ENCODE measurements at places on chromosomes 1 and 21.

GRCh38 chr1:24897263-24898151, 32.6 kb downstream of the RUNX3 start:
- DNase-seq, result no peak

DNA sequence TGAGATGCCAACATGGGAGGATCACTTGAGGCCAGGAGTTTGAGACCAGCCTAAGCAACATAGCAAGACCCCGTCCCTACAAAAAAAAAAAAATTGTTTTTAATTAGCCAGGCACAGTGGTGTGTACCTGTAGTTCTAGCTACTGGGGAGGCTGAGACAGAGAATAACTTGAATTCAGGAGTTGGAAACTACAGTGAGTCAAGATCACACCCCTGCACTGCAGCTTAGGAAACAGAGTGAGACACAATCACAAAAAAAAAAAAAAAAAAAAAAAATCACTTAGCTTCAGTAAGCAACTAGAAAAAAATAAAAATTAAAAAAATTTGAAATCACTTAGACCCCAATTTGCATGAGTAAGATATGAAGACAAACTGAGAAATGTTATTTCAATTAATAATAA, 53.5 kb downstream of the FMO4 start:
- DNase-seq, result no peak

DNA sequence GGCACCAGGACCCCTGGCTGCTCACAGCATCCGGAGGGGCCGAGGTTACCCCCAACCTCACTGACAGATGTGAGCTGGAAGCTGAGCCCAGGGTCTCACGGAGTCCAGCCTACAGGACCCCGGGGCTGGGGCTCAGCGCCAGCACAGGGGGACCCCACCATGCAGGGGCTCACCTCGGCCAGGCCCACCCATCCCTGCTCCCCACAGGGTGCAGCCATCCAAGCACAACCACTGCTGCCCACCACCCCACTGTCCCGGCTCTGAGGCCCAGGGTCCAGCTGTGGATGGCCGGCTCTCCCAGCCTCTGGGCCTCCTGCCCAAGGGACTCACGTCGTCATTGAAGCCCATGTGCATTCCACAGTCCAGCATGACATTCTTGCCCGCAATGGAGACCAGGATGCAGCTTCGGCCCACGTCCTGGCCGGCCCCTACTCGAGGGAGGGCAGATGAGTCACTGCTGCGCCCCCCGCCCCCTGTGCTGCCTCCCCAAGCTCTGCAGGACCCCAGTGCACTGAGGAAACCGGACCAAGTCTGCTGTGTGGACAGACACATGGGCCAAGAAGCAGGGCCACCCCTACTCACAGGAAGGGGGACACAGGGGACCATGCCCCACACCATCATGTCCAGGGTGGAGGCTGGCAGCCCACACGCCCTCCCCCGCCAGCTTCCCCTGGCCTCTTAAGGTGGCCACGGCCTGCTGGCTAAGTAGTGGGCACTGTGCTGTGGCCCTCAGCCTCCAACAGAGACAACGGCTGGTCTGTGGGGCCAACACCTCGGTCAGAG, 3.6 kb downstream of the INTS11 start:
- DNase-seq, result no peak

DNA sequence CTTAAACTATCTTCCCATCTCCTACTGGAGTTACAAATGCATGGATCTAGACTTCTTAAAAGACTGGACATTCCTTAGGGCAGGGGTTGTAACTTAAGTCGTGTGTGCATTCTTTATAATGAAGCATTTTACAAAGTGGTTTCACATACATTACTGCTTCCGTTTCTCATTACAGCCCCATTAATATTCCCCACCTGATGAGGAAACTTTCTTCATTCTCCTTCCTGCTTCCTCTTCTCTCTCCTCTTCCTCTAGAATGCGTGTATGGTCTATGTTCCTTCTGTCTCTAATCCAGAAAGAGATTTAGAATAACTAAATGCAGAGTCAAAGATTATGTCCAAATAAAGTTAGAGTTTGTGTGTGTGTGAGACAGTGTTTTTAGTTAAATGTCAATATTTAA, 1.8 kb upstream of the CAP1 start:
- DNase-seq, result no peak

Measured in stimulated activated CD8-positive, alpha-beta memory T cell treated with anti-CD3 and anti-CD28 coated beads, Interleukin-7, amount 100 ng/mL, for 48 hours (primary cell).